Cerebellar nuclear complex (tissue), 1 donor: ENCODE measurements at places on chromosomes 16 and 17.

DNA sequence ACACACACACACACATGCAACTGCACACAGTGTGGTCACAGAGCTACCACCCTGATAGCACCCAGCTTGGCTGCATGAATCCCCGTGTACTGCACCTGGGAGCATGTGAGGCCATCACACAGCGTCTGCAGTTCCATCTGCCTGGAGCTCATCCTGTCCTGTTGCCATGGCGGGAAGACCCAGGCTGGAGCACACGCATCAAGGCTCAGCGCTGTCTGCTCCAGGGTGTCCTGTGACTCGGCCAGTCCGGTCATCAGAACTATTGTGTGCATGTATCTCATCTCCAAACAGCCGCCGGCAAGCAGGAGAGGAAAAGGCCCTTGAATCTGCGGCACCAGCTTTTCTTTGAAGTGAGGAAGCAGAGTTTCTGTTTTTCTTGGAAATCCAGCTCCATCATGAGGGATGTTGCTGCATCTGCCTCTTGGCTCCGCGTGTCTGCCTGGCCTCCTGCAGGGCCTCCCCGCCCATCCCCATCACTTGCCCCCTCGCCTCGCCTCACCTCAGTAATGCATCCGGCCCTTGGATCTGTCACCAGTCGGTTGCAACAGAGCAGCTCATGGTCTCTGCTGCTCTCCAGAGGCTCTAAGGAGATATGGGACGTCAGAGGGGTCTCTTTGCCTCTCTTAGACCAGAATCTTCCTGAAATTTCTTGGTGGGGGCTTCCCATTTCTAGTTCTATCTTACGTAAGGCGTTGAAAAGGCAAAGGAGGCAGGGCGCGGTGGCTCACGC lies 23.7 kb downstream of the CACNG4 start:
- no peak for DNase-seq

DNA sequence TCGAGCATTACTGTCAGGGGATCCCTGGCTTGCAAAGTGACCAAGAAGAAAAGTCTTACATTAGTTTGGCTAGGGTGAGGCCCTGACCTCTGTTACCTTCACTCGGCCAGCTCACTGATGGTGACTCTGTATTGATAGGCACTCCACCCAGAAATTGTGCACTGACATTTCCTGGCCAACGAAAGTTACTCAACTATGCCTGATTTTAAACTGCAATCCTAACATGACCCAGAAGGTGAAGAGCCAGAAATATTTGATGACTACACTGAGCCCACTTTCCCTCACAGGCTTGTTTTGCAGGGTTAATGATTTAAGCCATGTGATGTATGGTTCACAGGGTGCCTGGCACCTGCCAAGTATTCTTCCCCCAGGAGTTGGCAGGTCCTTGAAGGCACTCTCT lies 208.2 kb upstream of the MAF start:
- no peak for DNase-seq

DNA sequence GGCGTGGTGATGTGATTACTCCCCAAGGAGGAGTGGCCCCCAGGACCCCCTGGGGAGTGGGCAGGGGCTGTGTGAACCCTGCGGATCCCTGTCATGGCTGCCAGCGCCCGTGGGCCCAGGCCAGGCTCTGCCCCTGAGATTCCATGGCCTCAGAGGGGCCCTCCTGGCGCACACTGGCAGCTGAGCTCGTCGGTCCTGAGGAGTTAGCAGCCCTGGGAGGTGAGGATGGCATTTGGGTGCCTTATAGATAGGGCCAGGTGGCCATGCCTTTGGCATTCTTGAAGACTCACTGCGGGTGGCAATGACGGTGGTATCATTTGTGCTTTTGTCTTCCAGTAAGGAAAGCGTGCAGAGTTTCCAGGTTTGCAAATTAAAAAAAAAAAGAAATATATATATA lies 146.8 kb upstream of the GSE1 start:
- no peak for DNase-seq

- no peak for DNase-seq
These were observed 46.7 kb downstream of the ANKRD11 start for GRCh38 chr16:89443727-89444084.

DNA sequence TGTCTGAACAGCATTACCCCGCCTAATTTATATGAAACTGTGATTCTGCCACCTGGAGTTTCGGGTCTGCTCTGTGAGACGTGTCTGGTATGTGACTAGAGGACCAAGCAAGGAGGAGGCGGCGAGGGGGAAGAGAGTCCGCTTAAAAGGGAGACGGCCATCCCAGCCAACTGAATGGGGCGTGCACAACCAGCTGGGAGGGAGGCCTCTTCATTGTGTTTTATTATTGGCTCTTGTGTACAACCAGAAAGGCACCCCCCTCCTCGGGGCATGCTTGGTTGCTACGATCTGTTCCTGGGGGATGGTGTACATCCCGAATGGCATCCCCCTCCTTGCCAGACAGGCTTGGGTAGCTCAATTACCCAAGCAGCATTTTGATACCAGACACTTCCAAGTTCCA lies 384.5 kb upstream of the SALL1 start:
- DNase-seq = no peak

DNA sequence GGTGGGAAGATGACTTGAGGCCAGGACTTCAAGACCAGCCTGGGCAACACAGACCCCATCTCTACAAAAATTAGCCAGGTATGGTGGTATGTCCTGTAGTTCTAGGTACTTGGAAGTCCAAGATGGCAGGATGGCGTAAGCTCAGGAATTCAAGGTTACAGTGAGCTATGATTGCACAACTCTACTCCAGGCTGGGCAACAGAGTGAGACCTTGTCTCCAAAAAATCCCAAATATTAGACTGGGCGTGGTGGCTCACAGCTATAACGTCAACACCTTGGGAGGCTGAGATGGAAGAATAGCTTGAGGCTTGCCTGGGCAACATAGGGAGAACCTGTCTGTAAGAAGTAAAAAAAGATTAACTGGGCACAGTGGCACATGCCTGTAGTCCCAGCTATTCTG lies 30.8 kb downstream of the SUZ12 start:
- DNase-seq = no peak

DNA sequence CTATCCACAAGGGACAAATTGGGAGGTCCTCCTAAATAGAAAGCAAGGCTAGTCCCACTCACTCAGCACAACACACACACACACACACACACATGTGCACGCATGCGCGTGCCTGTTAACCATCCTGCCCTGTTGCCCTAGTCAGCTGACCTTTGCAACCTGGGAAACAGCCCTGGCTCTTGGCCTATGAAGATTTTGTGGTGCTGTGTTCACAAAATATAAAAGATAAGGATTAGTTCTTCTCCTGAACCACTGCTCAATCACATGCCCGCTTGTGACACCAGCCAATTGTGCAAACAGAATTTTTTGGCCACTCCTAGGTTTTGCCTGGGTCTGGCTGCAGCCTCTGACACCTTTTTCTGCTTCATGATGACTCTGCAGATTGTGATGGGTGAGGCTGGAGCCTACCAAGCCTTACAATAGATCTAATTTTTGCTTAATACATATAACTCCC lies 3.3 kb upstream of the CES1 start:
- no peak for DNase-seq

- no peak for DNase-seq
These were observed 84.5 kb upstream of the ZNF469 start for GRCh38 chr16:88298181-88298832.

DNA sequence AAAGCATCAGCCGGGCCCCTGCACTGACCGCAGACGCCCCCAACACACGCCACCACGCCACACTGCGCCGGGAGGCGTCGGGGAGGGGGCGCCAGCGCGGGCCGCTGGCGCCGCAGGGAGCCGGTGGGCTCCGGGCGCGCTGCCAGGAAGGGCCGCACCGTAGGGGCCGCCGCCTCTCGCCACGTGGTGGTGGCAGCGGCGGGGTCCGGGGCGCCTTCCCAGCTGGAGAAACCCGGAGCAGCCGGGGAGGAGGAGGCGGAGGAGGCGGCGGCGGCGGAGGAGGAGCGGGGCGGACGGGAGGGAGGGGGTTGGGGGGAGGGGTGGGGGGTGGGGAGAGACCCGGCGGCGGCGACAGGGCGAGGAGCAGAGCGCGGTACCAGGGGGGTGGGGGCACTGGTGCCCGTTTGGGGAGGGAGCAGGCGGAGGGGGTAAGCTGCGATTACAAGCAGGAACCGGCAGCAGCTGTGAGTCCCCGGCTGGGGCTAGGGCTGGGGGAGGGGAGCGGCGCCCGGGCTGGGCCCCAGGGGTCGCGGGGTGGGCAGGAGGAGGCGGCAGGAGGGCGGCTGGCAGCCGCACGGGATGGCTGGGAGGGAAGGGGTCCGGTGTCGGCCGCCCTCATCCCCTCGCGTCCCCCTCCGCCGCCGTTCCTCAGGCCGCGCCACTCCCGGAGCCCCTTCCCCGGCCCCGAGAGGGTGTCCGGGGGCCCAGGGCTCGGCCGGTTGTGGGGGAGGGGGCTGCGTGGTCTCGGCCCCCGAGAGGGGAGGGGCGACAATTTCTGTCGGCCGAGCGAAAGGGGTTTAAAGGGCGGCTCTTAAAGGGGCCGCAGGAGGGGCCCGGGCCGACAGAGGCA lies at the start of gene TBKBP1:
Gene TBKBP1, plus strand, starts transcription at position 431 of the 850 bp plus-strand sequence. CDS start 1,952 bp downstream, outside the sequence.
- no peak for DNase-seq

DNA sequence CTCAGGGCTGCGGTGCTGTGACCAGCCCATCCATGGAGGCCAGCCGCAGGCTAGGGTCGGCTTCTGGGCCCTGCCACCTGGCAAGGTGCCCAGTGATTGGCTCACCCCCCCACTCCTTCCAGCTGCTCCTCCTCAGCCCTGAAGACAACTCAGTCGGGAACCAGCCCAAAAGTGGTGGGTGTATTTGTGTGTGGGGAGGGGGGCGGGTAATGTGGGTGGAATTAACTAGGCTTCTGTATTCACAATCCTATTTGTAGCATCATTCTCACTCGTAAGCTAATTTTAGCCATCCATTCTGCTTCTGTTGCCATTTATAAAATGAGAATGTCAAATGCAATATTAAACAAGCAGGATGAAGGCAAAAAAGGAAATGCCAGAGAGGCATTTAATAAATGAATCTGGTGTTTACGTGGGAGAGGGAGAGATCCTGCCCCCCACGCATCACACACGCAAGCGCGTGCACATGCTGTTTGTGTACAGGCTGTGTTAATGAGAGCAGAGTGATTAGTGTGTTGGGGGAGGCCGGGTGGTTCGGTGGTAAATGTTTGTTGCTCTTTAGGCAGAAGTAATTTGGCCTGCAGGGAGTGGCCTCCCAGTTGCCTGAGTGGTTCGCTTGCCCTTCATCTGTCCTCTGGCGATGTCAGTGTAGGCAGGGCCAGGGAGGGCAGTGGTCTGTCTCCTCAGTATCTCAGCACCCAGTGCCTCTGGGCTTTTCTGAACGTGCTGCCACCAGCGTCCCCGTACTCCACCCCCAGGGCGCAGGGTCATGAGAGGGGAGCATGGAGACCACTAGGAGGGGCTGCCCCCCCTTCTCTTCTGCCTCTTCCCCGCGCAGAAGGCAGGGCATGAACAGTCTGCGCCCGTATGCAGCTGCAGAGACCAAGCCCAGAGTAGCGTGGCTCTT lies 140.1 kb downstream of the CCDC182 start:
- no peak for DNase-seq

GRCh38 chr17:78126895-78127238 lies 1.7 kb downstream of the TMC6 start:
- no peak for DNase-seq

DNA sequence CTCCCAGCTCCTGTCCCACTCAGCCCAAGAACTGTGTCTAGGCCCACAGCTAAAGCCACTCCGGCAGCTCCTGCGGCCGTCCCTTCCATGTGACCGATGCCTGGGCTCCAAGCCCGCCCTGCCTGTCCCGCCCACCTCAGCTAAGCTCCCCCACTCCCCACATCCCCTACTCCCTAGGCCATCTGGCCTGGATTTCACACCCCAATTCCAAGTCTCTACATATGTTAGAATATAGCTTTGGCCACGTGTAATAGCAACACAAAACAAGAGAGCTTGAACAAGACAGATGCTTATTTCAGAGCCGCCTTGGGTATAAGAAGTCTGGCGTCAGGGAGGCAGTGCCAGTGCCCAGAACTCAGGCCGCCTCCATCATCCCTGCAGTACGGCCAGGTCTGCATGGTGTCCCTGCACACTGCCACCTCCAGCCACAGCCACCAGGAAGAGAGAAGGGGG lies 30.0 kb upstream of the USP22 start:
- DNase-seq = peak; percentile 29

GRCh38 chr17:65405563-65405962 lies 155.9 kb downstream of the AXIN2 start:
- no peak for DNase-seq

- DNase-seq = no peak
These were observed 22.9 kb downstream of the CLTC start for GRCh38 chr17:59642565-59642964.

DNA sequence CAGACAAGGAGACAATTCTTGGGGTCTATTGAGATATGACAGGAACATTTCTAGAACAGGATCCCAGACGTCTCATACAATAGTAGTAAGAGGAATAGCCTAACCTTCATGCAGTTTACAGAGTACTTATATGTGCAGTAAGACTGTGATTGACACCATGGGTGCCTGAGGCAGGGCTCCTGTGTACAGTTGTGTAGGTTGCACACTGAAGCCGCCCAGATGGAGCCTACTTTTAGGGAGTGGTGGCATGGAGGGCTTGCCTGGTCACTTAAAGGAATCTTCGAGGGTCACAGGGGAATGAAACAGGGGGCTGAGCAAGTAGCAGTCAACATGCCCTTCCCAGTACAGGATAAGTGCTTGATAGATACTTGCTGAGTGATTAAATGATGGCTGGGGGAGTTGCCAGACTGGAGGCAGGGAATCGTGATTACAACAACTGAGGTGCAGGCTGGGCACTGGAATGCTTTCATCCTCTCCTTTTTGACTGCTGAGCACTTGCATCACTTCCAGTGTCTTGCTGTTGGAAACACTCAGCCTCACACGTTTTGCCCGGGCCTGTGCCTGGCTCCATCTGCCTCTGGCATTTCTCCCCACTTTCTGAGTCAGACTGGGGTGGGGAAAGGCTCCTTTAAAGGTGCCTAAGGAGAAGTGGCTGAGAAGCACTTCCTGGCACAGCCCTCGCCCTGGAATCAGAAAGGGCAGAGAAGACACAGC lies 71.0 kb downstream of the COPRS start:
- DNase-seq = peak; percentile 27

DNA sequence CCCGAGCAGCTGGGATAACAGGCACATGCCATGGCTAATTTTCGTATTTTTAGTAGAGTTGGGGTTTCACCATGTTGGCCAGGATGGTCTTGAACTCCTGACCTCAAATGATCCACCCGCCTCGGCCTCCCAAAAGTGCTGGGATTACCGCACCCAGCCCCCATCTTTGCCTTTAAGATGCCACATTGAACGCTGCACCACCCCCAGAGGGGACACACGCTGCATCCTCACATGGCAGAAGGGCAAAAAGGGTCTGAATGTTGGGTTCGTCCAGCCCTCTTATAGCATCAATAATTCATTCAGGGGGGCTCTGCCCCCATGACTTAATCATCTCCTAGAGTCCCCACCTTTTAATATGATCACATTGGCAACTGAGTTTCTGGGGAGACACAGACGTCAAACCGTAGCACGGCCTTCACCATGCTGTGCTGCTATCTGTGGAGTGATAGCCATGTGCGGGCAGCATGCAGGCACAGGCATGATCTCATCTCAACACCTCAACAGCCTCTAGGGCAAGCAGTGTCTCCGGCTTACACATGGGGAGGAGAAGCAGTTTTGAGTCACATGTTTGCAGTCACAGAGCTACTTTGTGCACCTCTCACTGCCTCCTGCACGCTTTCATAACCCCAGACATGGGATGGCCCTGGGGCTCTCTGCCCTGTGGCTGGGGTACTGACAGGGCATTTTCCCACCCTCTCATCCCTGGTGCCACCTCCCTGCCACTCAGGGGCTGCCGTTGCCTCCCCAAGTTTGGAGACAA lies 30.0 kb downstream of the IL21R start:
- no peak for DNase-seq

GRCh38 chr16:73523209-73523608 lies 475.3 kb upstream of the ZFHX3 start:
- no peak for DNase-seq

GRCh38 chr17:7867881-7868329 lies 10.1 kb downstream of the CYB5D1 start:
- DNase-seq = no peak
